ENCODE measurements at places on chromosomes 6 and 20.

- DNase-seq, result no peak
These were observed 647.7 kb upstream of the NRSN1 start for GRCh38 chr6:23478312-23478711.

GRCh38 chr6:69584536-69584912 lies 212.3 kb downstream of the LMBRD1 start:
- peak; percentile 39 for DNase-seq

GRCh38 chr6:3348821-3349220 lies 90.1 kb downstream of the PSMG4 start:
- DNase-seq, result no peak

DNA sequence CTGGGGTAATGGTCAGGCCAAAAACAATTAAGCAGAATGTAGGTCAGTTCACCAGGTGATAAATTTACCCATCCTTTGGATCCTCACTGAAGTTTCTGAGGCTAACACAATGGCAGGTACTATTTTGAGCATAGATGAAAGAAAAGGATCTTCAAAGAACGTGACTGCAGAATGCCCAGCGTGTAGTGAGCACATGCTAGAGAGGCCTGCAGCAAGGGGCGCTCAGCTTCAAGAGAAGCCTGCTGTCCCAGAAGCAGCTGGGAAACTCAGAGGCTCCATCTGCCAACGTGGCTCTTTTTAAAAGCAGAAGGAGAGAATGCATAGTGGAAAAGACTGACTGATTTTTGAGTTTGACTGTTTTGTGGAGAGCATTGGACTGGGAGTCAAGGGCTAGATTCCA lies 57.4 kb downstream of the CD83 start:
- DNase-seq, result no peak

- DNase-seq, result no peak
These were observed 157.5 kb downstream of the PAX1 start for GRCh38 chr20:21862956-21863355.

- no peak for DNase-seq
These were observed 48.0 kb downstream of the CDC5L start for GRCh38 chr6:44435500-44435899.

Data from astrocyte (in vitro differentiated cells and primary cell).